ENCODE measurements at places on chromosomes 5 and 9.

DNA sequence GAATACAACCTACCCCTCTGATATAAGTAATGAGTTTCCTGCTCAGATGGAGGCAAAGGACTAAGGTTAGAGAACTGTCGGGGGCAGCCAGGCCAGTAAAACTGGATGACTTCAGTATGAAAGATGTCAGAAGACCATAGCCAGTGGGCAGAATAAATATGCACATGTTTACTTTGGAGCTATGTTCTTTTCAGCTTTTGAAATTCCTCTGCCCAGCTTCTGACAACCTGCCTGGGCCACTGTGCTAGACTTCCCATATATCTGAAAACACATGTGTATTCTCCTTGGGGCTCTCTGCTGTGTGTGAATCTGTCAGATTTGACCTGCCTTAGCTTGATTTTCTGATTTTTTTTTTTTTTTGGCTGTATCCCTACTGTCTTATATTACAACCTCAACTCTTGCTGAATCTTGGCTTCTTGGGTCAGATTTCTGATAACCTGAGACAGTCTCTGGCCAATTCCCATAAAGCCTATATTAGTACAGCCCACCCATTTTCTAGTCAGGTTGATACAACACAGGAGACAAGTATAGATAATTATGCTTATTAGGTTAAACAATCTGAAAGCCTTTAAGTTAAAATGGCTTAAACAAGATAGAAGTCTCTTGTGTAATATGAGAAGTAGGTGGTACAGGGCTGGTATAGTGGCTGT is 76.6 kb upstream of the PRLR start:
- no peak for DNase-seq

- DNase-seq = no peak
Observed at GRCh38 chr9:127586096-127586495, 26.0 kb upstream of the STXBP1 start.

DNA sequence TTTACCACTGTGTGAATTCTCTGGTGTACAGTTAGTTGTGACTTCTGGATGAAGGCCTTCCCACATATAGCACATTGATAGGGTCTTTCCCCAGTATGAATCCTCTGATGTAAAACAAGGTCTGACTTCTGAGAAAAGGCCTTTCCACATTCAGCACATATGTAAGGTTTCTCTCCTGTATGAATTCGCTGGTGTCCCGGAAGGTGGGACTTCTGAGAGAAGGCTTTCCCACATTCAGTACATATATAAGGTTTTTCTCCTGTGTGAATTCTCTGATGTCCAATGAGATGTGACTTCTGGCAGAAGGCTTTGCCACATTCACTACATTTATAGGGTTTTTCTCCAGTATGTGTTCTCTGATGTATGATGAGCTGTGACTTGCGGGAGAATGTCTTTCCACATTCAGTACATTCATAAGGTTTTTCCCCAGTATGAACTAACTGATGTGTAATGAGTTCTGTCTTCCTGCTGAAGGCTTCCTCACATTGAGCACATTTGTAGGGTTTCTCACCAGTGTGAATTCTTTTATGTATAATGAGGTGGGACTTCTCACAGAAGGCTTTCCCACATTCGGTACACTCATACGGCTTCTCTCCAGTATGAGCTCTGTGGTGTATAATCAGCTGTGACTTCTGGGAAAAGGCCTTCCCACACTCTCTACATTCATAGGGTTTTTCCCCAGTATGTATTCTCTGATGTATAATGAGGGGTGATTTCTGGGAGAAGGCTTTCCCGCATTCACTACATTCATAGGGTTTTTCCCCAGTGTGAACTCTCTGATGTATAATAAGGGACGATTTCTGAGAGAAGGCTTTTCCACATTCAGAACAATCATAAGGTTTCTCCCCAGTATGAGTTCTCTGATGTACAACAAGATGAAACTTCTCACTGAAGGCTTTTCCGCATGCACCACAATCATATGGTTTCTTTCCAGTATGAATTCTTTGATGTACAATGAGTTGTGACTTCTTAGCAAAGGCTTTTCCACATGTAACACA is 9.1 kb downstream of the ZNF300 start:
- peak; percentile 3 for DNase-seq

- DNase-seq = peak; percentile 66
Observed at GRCh38 chr5:141349917-141350619, at the start of gene PCDHGB1. TSS of gene PCDHGB1 (plus strand) at chr5:141350099. CDS start at chr5:141350261, 162 bp downstream.

DNA sequence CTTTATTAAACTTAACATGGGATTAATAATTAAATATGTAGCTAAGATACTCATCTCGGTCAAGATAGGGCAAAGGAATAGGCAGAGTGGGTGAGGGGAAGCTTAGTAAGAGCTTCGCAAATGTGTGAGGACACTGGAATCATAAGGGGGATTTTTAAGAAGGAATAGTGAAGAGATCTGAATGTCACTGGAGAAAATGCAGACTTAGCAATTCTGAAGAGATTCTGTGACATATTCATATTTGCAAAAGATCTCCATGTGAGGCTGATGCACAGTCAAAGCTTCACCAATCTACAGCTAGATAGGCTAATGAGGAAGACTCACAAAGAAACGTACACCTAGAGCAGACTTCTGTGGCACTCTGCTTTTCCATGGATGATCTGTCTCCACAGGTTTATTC is 1202.8 kb upstream of the CDH6 start:
- DNase-seq = no peak

DNA sequence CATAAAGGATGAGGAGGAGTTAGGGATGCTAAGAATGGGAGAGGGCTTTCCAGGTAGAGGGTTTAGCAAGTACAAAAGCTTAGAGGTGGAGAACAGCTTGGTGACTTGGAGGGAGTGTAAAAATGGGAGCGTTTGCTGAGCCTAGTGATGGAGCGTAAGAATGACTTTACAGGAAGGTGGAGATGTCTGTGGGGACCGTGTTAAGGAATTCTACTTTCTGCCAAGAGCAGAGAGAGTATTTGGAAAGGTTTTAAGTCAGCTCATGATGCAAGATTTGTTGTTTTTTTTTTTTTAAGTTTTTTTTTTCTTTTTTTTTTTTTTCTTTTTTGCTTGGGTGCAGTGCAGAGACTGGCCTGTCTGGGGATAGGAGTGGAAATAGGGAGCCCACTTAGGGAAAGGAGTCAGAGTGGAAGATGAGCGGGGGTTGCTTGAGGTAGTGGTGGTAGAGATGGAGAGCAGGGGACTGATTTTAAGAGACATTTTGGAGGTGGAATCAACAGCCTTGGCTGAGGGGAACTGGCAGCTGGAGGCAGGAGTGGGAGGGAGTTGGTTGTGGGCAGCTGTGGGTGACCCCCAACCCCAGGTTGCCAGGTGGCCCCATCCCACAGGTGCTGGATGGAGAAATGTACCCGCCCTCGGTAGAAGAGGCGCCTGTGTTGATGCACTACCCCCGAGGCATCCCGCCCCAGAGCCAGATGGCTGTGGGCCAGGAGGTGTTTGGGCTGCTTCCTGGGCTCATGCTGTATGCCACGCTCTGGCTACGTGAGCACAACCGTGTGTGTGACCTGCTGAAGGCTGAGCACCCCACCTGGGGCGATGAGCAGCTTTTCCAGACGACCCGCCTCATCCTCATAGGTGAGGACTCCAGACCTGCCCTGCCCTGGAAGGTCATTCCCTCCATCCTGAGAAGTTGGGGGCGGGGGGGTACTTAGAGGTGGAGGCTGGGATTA is 12.4 kb downstream of the PTGS1 start:
- peak; percentile 86 for DNase-seq

DNA sequence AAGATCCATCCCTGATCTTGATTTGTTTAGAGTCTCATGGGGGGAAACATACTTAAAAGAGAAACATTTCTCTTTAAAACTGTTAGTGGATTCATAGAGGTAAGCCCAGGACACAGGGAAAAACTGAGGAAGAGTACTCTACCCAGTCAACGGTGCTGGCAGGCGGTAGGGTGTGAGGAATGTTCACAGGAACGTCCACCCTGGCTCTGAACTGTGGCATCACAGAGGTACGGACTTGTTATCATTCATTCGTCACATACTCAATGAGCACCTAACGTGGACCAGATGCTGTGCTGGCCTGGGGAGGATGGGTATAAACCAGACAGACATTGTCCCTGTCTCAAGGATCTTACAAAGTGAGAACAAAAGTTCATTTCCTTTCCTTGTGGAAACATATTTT is 18.8 kb upstream of the PPARGC1B start:
- no peak for DNase-seq

DNA sequence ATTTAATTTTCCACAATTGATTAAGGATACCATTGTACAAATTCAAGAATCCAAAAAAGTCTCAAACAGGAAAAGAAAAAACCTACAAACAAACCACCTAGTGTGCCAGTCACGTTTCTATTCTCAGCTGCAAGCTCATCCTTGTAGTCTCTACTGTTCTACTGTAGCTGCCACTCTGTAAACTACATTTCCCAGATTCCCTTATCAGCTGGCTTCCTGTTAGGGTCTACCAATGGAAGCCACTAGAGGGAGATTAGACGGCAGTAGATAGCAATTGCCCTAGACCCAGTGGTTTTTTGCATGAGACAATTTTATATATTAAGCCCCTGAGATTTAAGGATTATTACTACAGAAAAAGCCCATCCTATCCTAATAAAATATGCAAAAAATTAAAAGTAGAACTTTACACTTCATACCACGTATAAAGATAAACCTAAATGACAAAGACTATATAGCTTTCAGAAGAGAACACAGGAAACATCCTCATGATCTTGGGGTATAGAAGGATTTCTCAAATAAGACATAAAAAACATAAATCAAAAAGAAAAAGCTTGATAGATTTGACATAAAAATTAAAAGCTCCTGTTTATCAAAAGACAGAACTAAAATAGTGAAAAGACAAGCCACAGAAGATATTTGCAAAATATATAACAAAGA is 37.4 kb downstream of the P4HA2 start:
- DNase-seq = peak; percentile 81

- no peak for DNase-seq
Observed at GRCh38 chr5:170632266-170632984, 128.6 kb downstream of the KCNIP1 start.

DNA sequence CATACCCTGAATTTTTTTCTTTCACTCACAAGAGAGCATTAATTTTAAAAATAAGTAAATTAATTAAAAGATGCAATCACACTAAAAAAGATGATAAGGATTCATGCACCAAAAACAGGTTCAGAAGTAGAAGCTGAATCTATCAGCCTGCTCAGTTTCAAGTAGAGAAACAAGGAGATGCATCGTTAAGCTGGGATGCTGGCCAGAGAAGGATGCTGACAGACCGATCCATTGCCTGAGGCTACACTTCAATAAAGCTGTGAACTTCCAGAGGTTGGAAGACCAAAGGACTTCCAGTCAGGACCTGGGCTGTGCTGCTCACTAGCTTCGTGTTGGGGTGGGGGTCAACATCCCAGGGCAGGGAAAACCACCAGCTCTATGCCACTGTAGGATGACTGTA is 457.7 kb downstream of the EFNA5 start:
- DNase-seq = no peak

DNA sequence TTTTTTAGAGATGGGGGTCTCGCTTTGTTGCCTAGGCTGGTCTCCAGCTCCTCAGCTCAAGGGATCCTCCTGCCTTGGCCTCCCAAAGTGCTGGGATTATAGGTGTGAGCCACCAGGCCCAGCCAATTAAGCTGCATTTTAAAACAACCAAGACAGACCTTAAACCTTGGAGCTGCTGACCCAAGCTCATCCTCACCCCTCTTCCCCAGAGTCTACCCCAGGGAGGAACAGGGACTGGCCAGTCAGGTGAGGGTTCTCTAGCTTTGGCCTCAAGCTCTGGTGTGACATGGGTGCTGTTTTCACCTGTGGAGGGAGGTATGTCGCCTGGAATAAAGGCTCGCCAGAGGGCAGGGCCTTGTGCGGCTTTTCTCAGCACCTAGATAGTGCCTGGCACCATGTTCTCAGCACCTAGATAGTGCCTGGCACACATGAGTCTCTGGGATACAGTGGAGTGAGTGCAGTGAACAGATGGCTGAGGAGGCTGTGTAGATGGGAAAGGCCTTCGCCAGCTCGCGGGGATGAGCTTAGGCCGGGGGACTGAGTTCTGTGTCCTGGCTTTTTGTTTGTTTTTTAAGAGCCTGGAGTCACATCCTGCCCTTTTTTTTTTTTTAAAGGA is 7.4 kb downstream of the CDK9 start:
- DNase-seq = no peak

DNA sequence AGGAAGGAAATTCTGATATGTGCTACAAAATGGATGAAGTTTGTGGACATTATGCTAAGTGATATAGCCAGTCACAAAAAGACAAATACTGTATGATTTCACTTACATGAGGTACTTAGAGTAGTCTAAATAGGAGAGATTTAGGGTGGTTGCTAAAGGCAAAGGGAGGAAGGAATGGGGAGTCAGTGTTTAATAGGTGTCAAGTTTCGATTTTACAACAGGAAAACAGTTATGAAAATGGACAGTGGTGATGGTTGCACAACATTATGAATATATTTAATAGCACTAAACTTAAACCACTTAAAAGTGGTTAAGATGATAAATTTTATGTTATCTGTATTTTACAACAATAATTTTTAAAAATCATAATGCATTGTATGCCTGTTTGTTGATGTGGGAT is 40.4 kb upstream of the ECM2 start:
- DNase-seq = no peak

- DNase-seq = peak; percentile 63
Observed at GRCh38 chr9:88387552-88388202, 567 bp upstream of the SPIN1 start.

- DNase-seq = no peak
Observed at GRCh38 chr5:11432116-11432515, 472.1 kb downstream of the CTNND2 start.

- DNase-seq = peak; percentile 85
Observed at GRCh38 chr5:163867738-163868137, 362.3 kb downstream of the MAT2B start.

DNA sequence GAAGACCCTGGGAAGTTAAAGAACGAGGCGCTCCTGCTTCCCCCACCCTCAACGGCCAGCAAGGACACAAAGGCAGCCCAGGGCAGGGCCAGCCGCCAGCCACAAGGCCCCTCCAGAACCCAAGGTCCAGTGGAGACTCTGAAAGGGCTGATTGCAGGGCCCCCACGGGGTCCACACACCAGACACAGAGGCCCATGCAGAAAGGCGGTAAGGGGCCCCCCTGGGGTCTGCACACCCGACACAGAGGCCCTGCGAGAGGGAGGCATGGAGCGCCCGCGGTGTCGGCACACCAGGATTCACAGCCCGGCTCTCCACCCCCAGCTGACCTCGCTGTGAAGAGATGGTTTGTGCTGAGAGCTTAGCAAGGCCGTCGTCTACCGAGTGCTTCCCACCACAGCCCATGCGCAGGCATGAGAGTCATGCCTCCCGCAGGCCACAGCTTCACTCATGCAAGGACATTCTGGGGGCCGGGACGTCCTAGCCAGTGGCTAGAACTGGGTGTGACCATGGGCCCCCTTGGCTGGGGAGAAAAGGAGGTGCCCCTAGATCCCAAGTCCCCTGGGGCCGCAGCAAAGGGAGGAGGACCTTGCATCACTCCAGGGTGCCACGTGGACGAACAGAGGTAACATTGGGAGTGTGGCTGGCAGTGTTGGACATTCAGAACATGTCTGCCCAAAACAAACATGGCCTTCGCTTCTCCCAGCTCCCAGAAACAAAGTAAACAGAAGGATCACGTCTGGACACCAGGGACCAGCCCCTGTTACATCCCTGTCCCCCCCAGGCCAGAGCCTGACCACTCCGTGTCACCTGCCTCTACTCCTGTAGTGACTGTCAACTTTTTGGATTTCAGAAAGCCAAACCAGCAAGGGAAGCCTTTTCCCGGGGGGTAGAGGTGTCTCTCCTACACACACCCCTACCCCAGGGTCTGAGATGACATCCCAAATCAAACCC is 9.8 kb downstream of the BRD3 start:
- DNase-seq = no peak

Measured in fibroblast of pulmonary artery (primary cell).